ENCODE measurements at places on chromosomes 1 and 21. TPM values are rescaled to one million over a fixed set of nuclear protein-coding genes. Genes with fewer than 3 reads are reported as not detected.

DNA sequence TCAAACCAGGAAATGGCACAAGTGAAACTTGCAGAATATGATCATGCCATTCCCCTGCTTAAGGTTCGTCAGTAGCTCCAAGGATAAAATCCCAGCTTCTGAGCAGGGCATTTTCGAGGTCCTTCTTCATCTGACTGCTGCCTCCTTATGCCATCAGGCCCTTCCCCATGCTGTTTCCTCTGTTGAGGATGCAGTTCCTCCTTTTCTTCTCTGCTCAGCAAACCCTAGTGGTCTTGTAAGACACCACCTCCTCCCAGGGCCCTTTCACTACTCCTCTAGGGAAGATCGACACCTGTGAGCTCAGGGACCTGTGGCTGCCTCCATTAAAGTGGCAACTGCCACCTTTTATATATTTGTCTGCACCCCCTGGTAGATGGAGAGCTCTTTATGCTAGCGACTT, 62.1 kb upstream of the JUN start:
- DNase-seq: no peak

- no peak for DNase-seq
Observed at GRCh38 chr1:17451731-17452130, 12.3 kb upstream of the RCC2 start.

GRCh38 chr1:18997508-18997907, 41.0 kb upstream of the IFFO2 start:
- no peak for DNase-seq

DNA sequence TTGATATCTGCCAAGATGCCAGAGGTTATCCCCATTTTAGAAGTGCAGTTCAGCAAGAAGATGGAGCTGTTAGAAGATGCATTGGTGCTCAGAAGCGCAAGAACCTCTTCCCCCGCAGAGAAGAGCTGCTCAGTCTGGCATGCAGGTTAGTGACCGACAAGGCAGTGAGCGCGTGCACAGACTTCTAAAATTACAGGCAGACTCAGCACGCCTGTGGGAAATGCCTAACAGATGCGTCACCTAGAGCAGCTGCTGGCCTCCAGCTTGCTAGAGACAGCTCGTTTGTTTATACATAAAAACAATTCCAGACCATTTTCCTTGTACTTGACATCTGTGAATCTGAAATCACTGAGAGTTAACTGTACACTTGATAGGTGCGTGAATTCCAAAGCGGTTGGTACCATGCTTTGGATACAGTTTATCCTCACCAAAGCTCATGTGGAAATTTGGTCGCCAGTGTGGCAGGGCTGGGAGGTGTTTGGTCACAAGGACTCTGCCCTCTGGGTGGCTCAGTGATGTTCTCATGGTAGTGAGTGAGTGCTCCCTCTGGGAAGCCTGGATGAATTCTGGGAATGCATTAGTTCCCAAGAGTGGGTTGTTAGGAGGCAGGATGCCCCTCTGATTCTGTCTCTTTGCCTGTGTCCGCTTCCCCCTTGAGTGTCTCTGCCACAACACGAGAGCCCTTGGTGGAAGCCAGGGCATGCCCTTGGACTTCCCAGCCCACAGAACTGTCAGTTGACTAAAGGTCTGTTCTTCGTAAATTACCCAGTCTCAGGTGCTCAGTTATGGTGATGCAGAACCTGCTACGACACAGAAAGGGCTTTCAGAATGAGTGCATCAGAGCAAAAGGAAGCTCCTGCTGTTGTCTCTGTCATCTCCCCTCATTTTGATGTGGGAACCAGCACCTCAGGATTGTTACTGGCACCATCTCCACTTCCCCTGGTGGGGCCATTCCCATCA, 24.4 kb downstream of the SNAP47 start:
- DNase-seq: peak; percentile 60

- no peak for DNase-seq
Observed at GRCh38 chr1:201565771-201566528, 27.0 kb downstream of the NAV1 start.

DNA sequence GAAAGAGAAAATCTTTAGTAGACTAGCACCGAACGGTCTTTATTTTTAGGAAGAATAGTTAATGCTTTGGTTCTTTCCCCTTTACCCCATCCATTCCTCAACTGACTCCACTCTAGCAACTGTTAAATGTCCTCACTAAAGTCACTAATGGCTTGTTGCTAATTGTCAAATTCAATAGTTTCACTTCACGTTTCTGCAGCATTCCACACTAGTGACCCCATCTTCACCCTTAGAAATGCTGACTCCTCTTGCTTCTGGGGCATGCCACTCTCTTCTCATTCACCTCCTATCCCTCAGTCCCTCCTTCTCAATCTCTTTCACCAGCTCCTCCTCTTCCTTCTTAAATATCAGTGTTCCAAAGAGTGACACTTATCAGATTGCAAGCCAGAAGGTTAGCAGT, 19.4 kb upstream of the CADM3 start:
- no peak for DNase-seq

DNA sequence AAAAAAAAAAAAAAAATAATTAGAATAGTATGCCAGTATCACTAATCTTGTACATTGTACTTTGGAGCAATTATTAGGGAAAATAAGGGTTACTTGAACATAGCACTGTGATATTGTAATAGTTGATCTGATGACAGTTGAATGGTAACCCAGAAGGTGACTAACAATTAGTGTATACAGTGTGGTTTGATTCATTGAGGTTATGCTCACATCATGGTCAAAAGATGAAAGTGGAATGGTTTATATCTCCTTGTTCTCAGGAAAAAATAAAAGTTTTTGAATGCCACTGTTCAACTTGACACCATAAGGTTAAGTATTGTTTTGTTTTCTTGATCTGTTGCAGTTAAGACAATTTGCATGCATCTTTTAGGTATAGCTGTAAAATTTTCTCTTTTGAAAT, 87.0 kb downstream of the GPR52 start:
- DNase-seq: no peak

- DNase-seq: no peak
Observed at GRCh38 chr1:15942661-15943327, 33.1 kb downstream of the ZBTB17 start.

DNA sequence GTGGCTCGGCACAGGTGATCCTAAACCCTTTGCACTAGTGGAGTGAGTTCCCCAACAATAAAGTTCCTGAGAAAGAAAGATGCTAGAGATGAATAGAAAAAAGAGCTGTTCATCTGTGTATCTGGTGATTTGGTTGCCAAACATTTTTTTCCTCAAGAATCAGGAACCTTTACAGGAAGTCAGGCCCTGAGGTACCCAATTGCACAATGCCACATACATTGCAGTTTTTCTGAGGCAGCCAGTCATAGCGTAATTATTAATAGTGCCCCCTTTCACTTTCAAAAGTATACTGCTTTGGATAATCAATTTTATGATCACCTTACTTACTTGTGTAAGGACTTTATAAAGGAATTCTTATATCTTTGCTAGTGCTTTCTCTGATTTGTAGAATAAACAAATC, 346.3 kb upstream of the POU3F1 start:
- DNase-seq: no peak

SLFNL1 gene
- polyA plus RNA-seq: 0.97 TPM

DNA sequence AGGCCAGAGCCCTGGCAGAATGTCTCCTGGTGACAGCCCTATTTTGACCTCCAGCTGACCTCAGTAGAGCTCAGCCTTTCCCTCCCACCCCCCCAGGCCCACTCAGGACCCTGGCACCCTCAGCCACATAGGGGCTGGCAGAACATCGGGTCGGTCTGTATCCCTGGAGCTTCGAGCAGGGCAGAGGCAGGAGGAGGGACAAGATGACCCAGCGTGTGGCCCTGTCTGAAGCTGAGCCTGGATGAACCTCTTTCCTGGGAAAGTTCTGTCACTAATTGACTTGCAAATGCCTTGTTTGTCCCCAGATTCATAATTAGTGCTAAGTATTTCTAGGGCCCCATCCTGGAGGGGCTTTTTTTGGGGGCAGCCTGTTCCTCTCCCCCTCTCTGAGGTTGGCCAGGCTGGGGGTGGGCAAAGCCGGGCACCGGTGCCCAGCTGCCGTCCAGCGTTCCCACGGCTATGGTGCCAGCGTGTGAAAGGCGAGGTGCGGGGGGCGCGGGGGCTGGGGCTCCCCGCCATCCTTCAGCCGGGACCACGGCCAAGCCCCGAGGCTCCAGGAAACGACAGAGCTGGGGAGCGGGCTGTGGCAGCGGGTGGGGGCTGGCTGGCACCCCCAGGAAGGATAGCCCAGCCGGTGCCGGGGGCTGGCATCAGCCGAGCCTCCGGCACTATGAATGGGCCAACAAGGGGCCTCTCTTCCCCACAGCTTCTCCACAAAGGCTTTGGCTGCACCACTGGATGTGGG, 31.4 kb downstream of the RHBG start:
- no peak for DNase-seq

- no peak for DNase-seq
Observed at GRCh38 chr1:205792961-205793673, 17.8 kb upstream of the RAB29 start.

DNA sequence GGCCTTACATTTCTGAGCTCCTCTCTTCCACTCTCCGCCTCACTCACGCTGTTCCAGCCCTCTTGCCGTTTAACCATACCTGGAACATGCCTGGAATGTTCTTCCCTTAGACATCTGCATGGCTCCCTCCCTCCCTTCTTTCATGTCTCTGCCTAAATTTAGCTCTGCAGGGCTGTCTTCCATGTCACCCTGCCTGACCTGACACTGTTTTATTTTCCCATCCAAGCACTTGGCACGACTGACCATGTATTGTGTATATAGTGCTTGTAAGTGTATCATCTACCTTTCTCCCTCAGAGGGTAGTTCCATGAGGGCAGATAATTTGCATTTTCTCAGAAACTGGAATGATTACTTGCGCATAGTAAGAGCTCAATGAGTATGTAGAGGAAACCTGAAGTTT, 47.3 kb downstream of the ST6GALNAC3 start:
- no peak for DNase-seq

GRCh38 chr1:244280859-244281258, 170.8 kb downstream of the ADSS2 start:
- DNase-seq: no peak

DNA sequence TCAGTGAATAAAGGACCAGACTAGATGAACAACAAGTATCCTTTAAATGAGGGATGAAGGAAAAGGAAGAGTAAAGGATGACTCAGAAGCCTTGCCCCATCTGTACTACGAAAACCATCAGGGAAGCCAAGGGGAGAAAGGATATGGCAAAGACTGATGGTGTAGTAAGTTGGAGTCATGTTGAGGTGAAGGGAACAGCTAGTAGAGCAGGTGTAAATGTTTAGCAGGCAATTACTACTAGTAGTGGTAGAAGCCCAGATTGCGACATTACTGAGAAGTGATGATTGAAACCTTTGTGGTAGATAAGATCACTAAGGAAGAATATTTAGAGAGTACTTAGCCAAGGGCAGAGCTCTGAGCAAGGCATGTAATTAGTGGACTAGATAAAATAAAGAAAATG, 84.0 kb downstream of the PHTF1 start:
- DNase-seq: no peak

HUNK gene
- polyA plus RNA-seq: 19.6 TPM

DIO1 gene
- polyA plus RNA-seq: 5.1 TPM

COL6A2 gene
- 250 TPM for polyA plus RNA-seq

- DNase-seq: peak; percentile 8
Observed at GRCh38 chr1:144551107-144551542, 41.6 kb upstream of the PPIAL4F start.

GRCh38 chr1:176694713-176695112, 231.7 kb downstream of the PAPPA2 start:
- DNase-seq: no peak

DNA sequence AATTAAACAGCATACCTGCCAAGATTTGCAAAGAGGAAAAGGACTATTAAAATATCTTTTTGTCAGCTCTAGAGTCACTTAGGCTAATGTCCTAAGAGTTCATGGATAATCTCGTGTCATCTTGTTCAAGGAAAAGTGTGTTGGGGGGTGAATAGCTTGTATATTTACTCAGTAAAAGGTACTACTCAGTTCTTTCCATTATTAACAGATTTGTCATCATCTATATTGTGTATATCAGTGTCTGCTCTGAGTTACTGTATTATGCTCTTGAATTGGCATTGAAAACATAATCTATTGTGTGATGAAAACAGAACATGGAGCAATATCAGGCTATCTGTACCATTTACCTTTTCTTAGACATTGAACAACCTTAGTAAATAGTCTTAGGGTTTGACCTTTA, 41.9 kb downstream of the SMG7 start:
- no peak for DNase-seq

CR1L gene
- polyA plus RNA-seq: 1.6 TPM

TCEA3 gene
- 49.2 TPM for polyA plus RNA-seq

LCA5L gene
- 7.2 TPM for polyA plus RNA-seq

DNA sequence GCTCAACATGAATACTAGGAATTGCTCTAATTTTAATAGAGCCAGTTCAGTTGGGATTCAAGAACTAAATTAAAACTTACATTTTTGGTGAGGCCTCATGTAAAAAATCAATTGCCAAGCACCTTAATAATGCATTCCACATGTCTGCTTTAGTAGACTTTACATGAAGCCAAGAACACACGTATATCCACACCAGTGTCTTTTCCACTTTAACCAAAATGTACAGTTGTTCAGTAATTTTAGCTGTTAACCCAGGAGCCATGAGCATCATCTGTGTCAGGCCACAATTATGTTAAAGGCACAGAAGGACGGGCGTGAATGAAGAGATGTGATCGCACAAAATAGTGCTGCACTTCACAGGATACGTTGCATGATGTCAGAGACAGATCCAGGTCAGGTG, 136.7 kb downstream of the TLR5 start:
- DNase-seq: no peak
